ENCODE measurements at places on chromosomes 3 and 15.

GRCh38 chr15:90001062-90001682 is at the start of gene ZNF710:
TSS of gene ZNF710 (plus strand) at chr15:90001324. CDS start at chr15:90067138, 65,814 bp downstream.
- DNase-seq: peak; percentile 57

DNA sequence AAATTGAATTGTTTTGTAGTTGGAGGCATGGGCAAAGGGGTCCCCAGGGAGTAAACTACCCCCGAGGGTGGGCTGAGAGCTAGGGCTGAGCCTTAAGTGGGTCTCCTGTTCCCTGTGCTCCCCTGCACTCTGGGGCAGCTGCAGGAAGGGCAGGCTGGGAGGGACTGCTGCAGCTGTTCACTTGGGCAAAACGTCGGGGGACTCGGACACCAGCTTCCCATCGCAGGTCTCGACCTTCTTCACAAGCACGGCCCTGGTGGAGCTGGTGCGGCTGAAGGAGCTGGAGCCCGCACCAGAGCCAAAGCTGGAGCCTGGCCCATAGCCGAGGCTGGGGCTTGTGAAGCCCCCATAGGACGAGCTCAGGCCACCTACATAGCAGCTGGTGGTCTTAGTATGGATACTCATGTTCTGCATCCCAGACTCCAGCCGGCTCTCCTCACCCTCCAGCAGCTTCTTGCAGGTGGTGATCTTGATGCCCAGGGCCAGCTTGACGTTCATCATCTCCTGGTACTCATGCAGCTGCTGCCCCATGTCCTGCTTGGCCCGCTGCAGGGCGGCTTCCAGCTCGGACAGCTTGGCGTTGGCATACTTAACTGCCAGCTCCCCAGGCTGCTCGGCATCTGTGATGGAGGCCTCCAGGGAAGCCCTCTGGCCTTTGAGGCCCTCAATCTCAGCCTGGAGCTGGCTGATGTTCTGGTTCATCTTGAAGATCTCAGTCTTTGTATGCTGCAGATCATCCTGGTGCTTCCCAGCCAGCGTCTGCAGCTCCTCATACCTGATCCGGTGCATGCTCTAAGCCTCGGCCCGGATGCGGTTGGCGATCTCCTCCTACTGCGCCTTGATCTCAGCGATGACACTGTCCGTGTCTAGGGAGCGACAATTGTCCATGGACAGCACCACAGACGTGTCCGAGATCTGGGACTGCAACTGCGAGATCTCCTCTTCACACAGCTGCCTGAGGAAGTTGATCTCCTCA is 423.5 kb upstream of the ARPP21 start:
- no peak for DNase-seq

DNA sequence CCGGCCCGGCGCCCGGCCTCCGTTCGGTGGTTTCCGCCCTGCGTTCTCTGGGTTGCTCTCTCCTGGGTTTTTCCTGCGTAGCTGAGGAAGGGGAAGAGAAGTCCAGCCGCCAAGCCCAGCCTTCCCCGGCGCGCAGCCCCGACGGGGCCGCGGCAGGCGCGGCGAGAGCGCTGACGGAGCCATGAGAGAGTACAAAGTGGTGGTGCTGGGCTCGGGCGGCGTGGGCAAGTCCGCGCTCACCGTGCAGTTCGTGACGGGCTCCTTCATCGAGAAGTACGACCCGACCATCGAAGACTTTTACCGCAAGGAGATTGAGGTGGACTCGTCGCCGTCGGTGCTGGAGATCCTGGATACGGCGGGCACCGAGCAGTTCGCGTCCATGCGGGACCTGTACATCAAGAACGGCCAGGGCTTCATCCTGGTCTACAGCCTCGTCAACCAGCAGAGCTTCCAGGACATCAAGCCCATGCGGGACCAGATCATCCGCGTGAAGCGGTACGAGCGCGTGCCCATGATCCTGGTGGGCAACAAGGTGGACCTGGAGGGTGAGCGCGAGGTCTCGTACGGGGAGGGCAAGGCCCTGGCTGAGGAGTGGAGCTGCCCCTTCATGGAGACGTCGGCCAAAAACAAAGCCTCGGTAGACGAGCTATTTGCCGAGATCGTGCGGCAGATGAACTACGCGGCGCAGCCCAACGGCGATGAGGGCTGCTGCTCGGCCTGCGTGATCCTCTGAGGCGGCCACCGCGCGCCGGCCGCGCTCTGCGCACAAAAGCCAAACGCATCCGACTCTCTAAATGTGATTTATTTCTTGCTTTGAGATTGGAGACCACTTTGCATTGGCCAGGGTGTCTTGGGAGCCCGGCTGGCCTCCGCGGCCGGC is 727 bp downstream of the RAP2B start:
- DNase-seq: peak; percentile 41

GRCh38 chr15:56205061-56205876 is 38.4 kb downstream of the RFX7 start:
- no peak for DNase-seq

DNA sequence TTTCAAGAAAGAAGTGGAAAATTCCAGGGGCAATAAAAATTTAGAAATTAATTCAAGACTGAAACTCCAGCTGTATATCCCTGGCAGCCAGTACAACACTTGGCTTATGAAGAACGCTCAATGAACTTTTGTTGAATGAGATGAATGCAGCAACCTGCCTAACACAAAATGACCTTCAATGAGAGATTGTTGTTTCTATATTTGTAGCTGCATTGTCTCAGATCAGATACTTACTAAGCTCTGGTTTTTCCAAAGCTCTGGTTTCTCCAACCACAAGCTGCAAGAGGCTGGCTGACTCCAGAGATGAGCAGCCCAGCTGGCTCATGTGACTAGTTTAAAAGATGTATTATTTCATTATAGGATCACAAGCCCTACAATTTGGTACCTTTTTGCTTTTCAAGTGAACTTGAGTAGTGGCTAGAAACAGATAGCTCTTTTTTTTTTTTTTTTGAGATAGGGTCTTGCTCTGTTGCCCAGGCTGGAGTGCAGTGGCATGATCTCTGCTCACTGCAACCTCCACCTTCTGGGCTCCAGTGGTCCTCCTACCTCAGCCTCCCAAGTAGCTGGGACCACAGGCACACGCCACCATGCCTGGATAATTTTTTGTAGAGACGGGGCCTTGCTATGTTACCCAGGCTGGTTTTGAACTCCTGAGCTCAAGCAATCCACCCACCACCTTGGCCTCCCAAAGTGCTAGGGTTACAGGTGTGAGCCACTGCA is 57.4 kb downstream of the UMPS start:
- no peak for DNase-seq

DNA sequence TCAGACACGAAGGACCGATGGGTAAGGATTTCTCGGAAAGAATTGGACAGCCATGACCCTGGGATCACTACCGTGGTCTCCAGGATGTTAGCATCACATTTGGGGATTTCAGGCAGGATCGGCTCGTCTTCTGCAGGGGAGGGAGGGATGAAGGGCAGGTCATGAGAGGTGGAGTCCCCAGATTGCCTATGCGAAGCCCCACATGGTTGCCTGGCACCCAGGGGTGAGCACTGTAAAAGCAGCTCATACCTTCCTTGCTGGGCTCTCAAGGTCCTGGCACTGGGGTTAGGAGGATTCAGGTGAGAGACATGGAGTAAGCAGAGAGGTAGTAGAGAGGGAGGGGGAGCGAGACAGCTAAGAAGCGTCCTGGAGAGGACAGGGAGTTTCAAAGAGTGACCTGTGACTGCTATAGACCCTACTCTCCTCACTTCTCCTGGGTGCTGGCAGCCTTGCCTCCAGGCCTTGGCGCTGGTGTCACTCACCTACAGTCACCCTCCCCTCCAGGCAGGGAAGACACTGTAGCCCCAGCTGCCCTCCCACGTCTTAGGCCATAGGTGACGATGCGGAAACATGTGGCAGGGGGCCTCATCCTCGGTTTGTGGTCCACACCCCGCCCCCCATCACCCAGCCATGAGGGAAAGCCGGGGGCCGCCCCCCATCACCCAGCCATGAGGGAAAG is 15.0 kb upstream of the EHD4 start:
- no peak for DNase-seq

DNA sequence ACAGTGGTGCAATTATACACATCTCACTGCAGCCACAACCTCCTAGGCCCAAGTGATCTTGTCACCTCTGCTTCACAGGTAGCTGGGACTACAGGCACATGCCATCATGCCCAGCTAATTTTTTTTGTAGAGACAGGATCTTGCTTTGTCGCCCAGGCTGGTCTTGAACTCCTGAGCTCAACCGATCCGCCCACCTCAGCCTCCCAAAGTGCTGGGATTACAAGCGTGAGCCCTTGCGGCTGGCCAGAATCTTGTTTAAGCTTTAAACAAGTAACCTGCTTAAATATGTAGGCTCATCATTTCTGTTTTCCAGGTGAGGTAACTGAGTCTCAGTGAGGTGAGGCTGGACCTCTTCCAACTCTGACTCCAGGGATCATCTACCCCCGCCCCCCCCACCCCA is 7.7 kb upstream of the PSTPIP1 start:
- DNase-seq: no peak

DNA sequence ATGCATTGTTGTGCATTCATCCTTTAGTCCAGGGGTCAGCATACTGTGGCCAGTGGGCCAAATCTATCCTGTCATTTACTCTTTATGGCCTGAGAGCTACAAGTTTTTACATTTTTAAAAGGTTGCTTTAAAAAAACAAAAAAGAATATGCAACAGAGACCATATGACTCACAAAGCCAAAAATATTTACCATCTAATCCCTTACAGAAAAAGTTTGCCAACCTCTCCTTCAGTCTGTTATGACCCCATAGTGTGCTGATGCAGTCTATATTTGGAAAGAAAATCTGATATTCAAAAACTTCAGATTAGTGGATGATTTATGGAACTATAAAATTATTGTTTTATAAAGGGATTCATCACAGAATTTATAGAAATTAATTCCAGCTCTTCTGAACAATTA is 237.5 kb upstream of the IL12A start:
- no peak for DNase-seq

- no peak for DNase-seq
These were observed 94.1 kb upstream of the SKOR1 start for GRCh38 chr15:67731112-67731721.

- DNase-seq: no peak
These were observed 7.3 kb upstream of the LEKR1 start for GRCh38 chr3:156818890-156819289.

- no peak for DNase-seq
These were observed 5.2 kb downstream of the DALRD3 start for GRCh38 chr3:49013113-49013737.

- no peak for DNase-seq
These were observed 7.2 kb downstream of the GHRL start for GRCh38 chr3:10285272-10286132.

GRCh38 chr3:162605651-162606204 is 1109.1 kb downstream of the OTOL1 start:
- DNase-seq: no peak

GRCh38 chr15:96323319-96324145 is 7.0 kb upstream of the NR2F2 start:
- DNase-seq: no peak

GRCh38 chr15:50148362-50148963 is 29.4 kb upstream of the ATP8B4 start:
- DNase-seq: no peak

DNA sequence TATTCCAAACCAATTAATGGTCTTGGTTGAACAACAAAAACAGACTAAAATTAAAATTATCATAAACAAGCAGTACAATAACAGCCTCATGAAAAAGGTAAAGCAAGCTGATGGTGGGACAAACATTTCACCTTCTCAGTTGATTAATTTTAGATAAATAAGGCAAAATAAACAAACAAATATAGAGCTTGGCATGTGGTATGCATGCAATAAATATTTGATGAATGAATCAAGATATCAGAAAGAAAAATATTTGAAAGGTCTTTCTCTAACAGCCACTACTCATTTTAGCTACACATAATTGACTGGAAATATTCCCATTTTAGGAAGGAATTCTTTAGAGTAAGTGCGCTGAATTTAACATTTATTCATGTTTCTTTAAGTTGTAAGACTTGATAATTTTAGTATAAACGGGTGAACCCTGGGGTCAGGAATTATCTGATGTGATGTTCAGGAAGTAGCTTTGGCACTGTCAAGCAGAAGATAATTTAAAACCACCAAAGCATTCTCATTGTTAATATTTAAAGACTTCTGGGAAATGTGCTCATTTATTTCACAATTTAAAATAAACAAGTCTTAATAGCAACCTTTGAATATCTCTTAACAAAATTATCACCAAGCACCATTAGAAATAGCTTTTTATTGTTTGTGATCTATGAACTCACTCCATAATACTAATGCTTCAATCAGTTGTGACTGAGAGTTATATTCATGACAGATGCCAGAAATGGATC is 372.3 kb upstream of the TGFBR2 start:
- DNase-seq: no peak

DNA sequence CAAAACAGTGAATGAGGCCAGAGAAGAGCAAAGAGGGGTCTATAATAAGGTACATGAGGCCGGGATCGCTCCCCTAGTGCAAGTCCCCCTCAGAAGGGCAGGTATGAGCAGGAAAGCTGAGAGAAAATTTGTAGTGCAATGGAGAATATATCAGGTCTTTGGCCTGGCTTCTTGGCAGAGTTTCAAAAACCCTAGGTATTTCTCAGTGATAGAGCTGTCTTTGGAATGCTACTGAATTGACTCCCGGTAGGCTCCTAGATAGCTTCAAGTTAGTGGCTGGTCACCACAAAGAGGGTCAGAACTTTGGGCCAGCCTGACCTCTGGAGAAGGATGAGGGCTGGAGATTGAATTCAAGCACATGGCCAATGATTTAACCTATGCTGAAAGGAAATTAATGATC is 30.6 kb upstream of the OXTR start:
- DNase-seq: no peak

- DNase-seq: no peak
These were observed 10.1 kb downstream of the GOLIM4 start for GRCh38 chr3:168085491-168086119.

- no peak for DNase-seq
These were observed 116.1 kb downstream of the IMPG2 start for GRCh38 chr3:101204246-101204645.

- DNase-seq: no peak
These were observed 69.2 kb downstream of the MAP2K5 start for GRCh38 chr15:67611370-67612369.

DNA sequence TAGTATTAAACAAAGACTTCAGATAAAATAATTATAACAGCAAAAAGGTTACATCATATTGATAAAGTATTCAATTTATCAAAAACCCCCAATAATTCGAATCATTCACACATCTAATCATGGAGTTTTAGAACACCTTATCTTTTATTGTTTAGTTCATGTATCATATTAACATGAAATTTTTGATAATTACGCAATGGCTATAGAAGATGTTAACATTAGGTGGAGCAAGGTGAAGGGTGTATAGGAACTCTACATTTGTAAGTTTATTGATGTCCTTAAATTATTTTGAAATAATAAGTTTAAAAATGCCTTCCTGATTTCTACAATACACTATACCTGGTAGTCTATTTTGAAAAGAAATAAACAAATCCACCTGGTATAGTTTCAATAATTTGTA is 696.5 kb upstream of the BCHE start:
- no peak for DNase-seq
